ENCODE measurements at places on chromosomes 6 and 20.

DNA sequence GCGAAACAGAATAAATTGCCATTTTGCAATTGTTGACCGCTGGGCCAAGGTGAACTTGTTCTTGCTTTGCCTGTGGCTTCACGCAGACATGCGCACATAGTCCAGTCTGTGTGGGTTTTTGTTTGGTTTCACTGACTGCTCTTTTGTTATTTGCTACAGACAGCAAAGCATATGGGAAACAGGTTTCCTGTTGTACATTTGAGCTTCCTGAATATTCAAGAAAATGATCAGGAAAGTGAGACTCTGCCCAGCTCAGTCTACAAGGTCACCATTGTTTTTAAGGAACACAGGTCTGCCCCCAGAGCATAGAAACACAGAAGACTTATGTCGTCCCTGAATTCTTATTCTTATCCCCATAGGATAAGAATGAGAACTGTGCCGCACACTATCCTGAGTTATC lies 55.6 kb downstream of the SASH1 start:
- DNase-seq = no peak

DNA sequence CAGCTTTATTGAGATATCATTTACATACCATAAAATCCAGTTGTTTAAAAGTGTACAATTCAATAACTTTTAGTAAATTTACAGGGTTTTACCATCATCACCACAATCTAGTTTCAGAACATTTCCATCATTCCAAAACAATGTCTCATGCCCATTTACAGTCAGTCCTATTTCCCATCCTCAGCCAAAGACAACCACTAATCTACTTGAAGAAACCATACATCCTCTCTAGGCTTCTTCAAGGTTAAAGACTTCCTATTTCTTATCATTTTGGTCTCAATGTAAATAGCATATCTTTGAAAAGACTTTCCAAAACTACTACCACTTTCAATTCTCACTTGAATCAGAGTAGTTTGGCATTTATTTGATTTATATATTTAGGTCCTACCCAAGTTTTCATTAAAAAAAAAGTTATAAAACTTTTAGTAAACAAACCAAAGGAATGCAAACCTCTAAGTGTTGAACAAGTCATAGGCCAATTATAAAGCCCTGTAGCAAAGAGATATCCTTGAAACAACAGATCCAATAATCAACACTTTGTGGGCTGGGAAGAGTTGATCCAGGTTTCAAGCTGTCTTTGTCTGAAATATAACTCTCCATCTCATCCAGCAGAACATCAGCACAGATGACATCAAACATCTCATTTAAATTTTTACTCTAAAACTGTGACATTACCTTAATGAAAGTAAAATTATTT lies 211.3 kb upstream of the RUNX2 start:
- DNase-seq = no peak

DNA sequence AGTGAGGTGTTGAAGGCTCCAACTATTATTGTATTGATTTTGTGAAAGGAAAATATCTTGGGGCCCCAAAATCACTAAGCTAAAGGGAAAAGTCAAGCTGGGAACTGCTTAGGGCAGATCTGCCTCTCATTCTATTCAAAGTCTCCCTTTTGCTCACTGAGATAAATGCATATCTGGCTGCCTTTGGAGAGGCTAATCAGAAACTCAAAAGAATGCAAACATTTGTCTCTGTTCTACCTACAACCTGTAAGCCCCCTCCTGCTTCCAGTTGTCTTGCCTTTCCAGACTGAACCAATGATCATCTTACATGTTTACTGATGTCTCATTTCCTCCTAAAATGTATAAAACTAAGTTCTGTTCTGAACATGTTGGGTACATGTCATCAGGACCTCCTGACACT lies 125.9 kb downstream of the HTR1B start:
- DNase-seq = no peak

DNA sequence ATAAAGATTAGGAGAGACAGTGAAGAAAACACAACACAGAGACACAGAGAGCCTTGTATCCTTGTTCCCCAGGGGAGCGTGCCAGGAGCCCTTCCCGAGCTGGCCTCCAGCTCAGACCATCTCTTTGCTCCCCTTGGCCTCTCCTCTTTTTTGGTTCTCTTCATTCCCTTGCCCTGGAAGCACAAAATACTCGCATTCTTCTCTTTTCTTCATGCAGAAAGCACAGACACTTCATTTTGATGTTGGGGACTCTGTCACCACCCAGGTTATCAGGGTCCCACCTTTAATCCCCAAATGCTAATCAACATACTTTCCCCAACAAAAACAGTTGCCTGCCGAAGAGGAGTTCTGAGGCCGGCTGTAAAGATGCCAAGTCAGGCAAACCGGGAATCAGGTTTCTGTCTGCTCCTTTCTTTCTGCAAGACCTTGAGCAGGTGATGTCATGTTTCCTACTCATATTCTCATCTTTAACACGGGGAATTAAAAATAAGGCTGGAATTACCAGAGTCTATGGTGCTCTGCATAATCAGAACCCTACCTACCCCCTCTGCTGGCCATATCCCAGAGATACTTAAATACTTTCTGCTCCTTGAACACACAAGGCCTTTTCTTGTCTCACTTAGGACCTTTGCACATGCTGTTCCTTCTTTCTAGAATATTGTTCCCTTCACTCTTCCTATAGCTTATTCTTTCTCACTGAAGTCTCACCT lies 21.7 kb downstream of the TGM6 start:
- no peak for DNase-seq

DNA sequence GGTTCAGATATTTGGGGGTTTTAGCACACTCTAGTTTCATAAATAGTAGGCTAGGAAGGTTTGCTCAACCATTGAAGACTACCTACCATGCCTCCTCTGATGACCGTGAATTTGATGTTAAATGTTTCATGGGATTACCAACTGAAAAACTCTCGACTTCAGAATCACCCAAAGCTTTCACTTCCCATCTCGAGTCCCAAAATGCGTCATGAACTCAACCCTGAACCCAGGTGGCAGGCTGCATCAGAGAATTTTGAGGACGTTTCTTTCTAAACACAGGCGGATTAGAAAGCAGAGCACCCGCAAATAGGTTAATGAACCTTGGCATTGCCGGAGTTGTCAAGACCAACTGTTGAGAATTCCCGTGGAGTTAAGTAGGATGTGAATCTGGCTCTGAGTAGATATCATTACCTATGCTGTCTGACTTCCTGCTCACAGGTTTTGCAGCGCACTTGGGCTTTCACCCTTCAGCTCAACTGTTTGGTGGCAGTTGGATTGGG lies 98.4 kb upstream of the ADTRP start:
- DNase-seq = no peak

- no peak for DNase-seq
Observed at GRCh38 chr6:118621799-118622470, 29.5 kb downstream of the CEP85L start.

- DNase-seq = no peak
Observed at GRCh38 chr6:69987550-69987949, 121.2 kb downstream of the COL19A1 start.

DNA sequence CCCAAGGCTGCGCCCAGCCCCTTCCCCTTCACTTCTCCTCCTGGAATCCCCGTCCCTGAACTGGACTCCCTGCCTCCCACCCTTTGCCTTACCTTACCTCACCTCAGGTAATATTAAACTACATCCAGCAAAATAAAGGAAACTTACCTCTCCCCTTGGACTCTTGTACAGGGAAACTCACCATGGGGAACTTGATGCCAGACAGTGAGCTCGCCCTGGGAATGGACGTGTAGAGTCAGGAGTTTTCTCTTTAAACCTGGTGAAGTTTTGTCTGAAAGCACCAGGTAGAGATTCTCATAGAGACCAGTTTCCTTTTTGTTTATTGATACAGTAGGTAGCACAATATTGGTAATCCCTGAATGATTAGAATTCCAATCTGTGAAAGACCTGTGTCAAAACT lies 544 bp upstream of the HLA-C start:
- no peak for DNase-seq

DNA sequence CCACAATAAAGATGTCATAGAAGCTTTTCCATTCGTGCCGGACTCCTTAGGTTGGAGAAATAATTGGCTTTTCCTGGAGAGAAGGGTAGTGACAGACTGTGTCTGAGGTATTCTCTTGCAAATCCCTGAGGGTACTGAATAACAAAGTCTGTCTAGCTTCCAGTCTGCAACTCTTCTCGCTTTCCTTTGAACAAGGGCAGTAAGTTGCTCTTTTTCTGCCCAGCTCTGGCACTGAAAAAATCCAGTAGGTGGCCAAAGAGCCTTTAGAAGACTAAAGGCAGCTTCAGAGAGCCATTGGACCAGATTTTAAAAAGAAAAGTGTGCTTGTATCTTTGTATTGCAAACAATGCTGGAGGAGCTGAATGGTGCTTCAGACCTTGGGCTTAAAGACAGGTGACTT lies 20.7 kb upstream of the RREB1 start:
- DNase-seq = no peak

- DNase-seq = no peak
Observed at GRCh38 chr6:24827162-24827561, 28.4 kb upstream of the ARMH2 start.

DNA sequence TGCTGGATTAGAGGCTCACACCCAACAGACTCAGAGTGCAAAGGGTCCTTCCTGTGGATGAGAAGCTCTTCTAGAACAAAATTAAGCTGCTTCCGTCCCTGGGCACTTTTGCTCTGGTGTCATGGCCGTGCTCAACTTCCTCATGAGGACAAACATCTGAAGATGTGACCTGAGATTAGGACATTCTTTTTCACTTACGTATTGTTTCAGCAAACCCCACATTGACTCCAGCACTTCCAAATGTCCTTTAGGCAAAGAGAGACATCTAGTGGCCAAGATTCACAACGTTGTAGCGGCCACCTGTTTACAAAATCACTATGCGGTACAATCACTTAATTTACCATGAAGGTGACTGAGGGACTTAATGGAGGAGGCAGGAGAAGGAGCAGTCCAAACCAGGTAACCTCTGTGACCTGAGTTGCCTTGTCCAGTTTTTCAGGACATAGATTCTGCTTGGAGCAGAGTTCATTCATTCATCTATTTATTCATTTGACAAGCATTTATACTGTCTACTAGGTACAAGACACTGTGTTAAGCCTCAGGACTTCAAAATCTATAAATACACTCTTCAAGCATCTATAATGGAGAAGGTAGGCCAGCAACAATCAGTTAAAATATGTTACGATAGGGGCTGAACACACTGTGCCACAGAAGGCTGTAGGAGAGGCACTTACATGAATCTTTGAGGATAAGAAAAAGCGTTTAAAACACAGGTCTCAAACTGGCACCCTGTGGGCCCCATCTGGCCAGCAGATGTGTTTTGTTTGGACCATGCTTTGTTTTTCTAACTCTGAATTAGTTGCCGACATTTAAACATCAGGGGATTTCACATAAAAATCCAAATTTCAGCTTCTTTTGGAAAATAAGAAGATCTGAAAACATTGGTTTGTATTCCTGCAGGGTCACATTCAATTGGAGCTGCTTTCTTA lies 5.6 kb upstream of the ADGRF1 start:
- DNase-seq = no peak

- DNase-seq = no peak
Observed at GRCh38 chr6:15344831-15345230, 99.0 kb downstream of the JARID2 start.

- no peak for DNase-seq
Observed at GRCh38 chr20:57394121-57395082, 3.2 kb downstream of the RBM38 start.

GRCh38 chr20:47970282-47970903 lies 185.1 kb upstream of the SULF2 start:
- no peak for DNase-seq

- DNase-seq = no peak
Observed at GRCh38 chr6:111267764-111268333, 180.5 kb downstream of the SLC16A10 start.

GRCh38 chr6:147874322-147874721 lies 365.8 kb downstream of the SAMD5 start:
- no peak for DNase-seq

DNA sequence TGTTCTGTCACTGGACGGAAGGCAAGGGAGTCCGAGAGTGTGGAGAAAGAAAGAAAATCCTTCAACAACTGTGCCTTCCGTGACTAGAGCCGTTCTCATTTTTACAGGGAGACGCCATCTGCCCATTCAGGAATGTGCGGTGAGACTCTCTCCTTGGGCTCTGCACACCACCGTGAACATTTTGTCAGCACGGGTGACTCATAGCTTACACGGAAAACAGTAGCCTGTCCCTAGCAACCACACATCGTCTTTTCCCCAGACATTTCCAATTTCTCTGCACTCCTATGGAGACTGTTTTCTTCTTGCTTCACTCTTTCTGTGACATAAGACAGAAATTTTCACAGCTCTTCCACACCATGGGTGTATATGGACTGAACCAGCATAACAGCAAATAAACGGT lies 55.1 kb downstream of the TBXT start:
- DNase-seq = no peak

DNA sequence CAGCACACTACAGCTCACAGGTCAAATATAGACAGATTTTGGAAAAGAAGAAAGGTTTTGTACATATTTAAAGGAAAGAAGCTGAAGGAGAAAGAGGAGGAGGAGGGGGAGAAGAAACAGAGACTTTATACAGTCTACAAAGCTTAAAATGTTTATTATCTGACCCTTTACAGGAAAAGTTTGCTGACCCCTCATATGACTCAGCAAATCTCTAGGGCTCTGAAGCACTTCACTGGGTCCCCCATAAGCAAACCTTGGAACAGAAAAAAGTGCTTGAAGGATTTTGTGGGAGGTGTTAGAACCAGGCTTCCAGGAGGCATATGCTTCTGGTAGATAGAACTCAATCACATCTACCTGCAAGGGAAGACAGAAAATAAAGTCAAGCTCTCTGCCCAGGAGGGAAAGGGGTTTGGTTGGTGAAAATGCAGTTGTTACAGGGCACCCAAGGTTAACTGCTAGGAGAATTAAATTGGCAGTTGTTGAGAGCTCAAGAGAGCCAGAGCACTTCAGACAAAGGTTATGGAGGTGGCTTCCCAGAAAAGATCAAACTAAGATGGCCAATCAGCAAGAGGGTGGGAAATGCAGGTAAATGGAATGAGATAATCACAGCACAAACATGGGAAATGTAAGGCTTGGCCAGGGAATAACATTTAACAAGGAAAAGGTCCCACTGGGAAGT lies 207.4 kb upstream of the SGK1 start:
- DNase-seq = no peak
